Left renal cortex interstitium (tissue), 4 donors: ENCODE measurements at places on chromosomes 1 and 21.

DNA sequence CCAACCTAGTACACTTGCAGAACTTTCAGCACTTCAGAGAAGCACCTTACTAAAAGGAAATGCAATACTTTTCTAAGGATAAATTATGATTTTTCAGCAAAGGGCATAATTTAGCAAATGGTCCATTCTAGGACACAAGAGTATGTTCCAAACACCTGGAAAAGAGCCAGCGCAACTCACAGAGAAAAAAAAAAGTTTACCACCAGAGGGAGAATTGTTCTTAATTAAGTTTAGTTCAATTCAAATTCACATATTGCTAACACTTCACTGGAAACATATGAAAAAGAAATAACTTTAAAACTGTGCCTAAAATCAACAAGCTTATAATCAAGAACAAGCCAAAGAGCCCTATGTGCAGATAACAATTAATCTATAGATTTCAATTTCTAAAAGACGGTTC lies 338.1 kb downstream of the SEC16B start:
- DNase-seq, result no peak

- no peak for DNase-seq
Measured at GRCh38 chr1:6028042-6028850, 17.4 kb upstream of the KCNAB2 start.

- no peak for DNase-seq
Measured at GRCh38 chr1:14737561-14738094, 139.1 kb downstream of the KAZN start.

DNA sequence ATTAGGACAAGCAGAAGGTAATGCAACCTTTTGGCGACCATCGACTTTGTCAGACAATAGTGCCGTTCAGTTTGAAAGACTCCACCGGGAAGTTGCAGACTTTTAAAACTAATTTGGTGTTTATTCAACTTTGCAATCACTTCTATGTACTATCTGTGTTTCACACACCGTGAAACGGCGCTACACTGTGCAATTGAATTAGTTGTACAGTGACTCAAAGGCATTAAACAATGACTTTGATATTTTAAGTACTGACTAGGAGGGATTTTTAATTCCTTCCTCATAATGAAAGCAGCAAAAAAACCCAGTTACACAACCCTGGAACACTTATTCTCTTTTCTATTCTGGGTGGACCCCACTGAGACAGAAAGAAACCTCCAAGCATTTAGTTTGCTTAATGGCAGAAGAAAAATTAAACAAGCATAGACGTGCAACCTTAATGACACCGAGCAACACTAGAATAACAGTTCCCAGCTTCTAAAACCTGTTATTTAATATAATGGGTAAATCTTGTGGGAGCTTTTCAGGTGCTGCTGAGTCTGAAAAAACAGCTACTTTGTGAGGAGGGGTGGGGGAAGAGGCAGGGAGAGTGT lies 176.8 kb downstream of the LMO4 start:
- DNase-seq, result no peak

- DNase-seq, result no peak
Measured at GRCh38 chr1:216168546-216168945, 254.7 kb downstream of the USH2A start.

GRCh38 chr1:68270951-68271350 lies 38.6 kb upstream of the WLS start:
- DNase-seq, result no peak
